Caki2 (cell line): ENCODE measurements at places on chromosomes 3 and 15.

GRCh38 chr3:42562047-42562907 lies 19.5 kb downstream of the SEC22C start:
- DNase-seq, result no peak

- no peak for DNase-seq
Measured at GRCh38 chr3:10047876-10048275, 21.6 kb downstream of the FANCD2 start.

GRCh38 chr3:53844262-53845102 lies 1.7 kb downstream of the CHDH start:
- no peak for DNase-seq

- no peak for DNase-seq
Measured at GRCh38 chr3:177711637-177712036, 514.4 kb upstream of the TBL1XR1 start.

- DNase-seq, result no peak
Measured at GRCh38 chr15:74869726-74870407, 3.3 kb downstream of the SCAMP2 start.

DNA sequence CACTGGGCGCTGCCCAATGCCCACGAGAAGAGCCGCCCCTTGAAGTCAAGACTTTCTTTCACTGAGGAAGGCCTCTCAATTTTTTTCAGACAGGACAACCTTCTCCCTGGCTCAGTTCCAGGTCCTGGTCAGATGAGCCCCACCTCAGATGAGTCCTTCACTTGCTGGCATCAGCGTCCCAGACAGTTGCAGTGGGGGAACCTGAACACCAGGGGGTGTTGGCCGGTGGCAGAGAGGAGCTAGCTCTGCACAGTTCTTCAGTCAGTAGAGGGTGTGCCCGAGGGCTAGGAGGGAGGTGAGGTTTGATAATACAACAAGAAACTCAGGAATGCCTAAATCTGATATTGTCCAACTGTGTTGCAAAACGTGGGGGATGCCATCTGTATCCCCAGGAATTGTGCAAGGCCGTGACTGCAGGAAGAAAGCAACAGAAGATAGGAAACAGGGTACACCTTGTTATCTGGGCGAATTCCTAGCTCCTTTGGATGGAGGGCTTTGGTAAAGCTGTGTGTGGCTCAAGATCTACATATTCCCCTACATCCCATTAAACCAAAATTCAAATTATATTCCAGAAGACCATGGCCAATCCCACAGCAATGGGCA lies 34.3 kb downstream of the CCR3 start:
- DNase-seq, result peak; percentile 3

GRCh38 chr15:88040516-88040915 lies 216.0 kb downstream of the NTRK3 start:
- DNase-seq, result no peak

DNA sequence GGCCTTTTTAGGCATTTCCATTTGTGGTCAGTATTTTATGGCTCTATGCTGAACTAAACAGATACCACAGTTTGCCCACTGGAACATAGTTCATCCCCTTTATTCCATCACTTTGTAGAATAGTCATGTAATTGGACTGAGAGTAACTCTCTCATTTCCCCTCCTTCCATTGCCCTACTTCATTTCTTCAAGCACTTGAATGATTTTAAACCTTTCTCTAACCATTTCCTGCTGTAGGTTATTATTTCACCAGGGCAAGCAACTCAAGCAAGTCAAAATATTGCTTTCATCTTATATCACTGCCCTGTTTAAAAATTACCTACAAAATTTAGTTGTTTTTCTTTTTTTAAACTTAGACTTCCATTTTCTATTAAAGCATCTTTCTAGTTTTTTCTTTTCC lies 177.0 kb downstream of the RAP2B start:
- no peak for DNase-seq

GRCh38 chr3:132283440-132283839 lies 33.8 kb upstream of the ACP3 start:
- DNase-seq, result no peak

DNA sequence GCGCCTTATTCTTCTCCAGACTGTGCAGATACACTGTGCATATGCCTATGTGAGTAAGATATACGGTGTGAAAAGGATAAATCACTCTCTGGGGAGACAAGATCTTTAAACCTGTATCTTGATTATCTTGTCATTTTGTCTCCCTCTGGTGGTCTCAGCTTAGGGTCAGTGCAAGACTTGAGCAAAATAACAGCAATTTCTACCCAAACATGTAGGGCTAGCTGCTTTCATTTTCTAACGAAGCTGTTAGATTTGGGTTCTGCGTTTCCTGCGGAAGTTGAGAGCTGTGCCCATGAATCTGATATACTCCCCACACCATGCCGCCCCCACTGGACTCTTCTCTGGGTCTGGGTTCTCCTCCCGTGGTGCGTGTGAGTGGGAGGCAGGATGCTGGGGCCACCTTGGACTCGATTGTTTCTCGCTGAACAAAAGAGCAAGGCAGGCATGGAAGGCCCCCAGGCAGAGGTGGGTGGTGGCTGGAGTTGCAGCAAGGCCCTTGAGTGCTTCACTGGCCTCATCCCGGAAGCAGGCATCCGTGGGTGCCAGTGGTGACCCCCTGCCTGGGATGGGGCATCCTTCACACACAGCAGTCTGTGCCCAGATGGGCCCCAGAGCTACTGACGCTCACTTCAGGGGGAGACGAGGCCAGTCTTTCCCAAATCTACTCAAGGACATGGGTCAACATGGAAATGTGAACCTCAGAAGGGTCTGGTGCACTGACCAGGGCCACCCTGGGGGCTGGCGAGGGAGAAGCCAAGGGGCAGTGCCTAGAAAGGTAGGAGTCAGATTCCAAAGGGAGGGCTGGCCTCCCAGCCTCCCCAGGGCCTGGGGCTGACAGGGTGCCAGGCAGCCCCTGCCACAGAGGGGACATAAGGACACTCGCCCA lies 179.6 kb downstream of the NSMCE3 start:
- DNase-seq, result no peak

- DNase-seq, result peak; percentile 75
Measured at GRCh38 chr15:64046421-64047153, at the start of gene DAPK2. Gene DAPK2, minus strand, starts transcription at chr15:64046485. Its CDS starts 6,224 bp downstream, at chr15:64040261.

DNA sequence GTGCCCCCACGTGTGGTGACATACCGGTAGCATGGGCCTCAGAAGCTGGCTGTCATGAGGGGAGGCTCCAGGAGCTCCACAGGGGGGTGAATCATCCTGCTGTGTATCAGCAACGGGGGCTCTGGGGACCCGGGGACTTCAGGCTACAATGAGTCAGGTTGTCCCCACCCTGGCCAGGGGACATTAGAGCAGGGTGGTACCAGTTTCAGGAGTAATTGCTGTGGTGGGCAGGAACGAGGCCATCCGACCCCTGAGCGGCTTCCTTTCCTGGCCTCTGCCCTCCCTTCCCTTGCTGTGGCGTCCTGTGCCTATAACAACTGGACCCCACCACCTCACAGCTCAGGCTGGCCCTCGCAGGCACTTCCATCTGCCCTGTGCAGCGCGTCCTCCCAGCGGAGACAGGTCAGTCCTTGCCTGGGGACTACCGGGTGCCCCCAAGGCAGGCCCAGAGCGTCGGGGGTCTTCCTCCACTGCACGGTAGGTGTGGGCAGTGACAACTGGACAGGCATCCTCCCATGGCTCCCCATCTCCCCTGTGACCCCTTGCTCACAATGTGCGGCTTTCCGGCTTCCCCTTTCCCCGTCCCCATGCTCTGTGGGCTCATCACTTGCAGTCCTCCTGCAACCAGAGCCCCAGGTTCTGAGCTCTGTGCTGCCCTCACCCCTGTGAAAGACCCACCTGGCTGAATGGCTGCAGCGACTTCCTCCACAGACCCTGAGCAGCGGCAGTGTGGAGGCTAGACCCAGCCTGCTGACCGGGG lies 57.0 kb downstream of the KLF15 start:
- no peak for DNase-seq

- no peak for DNase-seq
Measured at GRCh38 chr3:169999433-169999832, 32.8 kb downstream of the SEC62 start.

GRCh38 chr3:46860017-46860809 lies 3.0 kb downstream of the MYL3 start:
- no peak for DNase-seq

- DNase-seq, result peak; percentile 91
Measured at GRCh38 chr3:98966862-98967546, 65.5 kb upstream of the DCBLD2 start.

DNA sequence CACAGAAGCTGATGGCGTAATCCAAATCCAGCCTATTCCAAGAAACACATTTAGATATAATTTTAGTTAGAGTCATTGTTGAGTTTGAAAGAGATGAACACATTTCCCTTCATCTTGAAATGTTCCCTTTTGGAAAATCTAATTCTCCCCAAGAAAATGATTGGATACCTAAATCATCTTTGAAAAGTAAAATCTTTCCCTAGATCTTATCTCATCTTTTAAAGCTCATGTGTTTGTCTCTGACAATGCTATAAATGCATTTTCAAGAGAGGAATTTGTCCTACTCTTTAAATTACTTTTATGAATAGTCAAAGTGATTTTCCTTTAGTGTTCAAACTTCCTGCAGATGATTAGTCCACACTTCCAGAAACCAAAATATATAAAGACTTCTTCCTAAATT lies 82.6 kb upstream of the CNTN6 start:
- no peak for DNase-seq

- no peak for DNase-seq
Measured at GRCh38 chr3:182257361-182257760, 535.9 kb upstream of the ATP11B start.

GRCh38 chr3:25355034-25355885 lies 72.8 kb upstream of the RARB start:
- no peak for DNase-seq

GRCh38 chr3:65713016-65713415 lies 325.7 kb downstream of the MAGI1 start:
- DNase-seq, result no peak

DNA sequence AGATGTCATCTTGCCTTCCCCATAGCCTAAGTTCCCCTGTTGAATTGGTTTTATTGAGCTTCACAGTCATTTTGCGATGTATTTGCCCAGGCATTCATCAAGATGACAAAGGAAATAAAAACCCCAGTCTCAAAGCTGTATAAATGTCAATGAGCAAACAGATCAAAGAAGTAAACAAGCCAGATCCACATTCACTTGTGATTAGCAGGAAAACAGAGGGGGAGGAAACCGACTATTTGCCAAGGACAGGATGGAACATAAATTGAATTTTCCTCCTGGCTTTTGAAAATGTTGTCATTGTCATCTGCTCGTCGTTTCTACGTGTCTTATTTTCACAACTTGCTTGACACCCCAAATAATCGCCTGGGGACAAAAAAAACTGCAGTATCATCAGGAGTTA lies 83.5 kb downstream of the SV2B start:
- DNase-seq, result no peak

GRCh38 chr3:127790882-127791183 lies 31.5 kb downstream of the MGLL start:
- no peak for DNase-seq

DNA sequence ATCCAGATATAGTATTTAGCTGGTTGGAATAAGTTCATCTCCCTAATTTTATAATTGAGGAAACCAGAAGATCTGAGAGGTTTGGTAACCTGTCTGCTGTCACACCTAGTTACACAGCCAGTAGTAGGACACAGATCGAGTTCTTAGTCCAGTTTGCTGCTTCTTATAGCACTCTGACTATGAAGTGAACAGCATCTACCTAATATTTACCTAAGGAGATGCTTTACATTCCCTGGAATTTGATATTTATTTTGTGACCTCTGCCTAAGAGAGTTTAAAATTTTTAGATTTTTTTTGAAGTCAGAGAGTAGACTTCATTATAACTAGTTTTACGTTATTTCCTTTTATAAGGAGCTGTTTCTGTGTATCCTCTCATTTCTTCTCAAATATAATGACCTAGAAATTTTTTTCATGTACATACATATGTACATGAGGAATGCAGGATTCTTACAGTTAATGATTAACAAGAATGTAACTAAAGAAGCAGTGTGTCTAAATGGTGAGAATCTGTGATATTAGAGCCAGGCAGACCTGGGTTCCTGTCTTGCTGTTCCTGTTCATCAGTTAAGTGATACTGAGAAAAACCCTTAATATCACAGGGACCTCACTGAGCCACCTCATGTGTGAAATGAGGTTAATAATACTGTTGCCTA lies 4.3 kb downstream of the ARHGEF26 start:
- DNase-seq, result peak; percentile 12

DNA sequence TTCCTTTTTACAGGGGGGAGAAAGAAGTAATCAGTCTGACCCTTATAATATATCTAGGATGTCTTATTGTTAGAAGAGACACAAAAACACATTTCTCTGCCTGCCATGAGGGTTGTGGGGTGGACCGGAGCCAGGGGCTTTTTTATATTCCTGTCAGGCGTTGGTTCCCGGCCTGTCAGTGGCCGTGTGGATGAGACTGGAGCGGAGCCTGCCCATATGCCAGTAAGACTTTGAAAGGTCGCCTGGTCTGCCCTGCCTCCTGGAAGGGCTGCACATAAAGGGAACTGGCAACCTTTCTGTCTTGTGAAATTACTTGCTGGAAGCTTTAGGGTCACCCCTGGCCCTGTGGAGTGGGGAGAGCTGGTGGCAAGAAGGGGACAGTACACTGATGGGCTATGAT lies 34.7 kb downstream of the MAP3K13 start:
- no peak for DNase-seq

DNA sequence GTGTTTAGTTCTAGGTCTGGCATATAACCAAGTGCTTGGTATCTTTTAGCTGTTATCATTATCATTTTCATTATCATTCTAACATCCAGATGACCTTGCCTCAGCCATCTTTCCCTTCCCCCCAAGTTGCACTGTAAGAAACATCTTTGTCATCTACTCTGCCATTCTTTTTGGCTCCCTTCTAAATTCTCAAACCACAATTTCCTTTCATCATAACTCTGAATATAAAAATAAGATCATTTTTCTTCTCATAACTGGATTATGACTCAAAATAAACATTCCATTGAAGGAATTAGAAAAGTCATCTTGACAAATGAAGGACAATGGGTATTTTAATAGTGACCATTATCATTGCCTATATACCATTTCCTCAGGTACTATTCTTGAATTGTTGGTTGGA lies 786.2 kb downstream of the AGBL1 start:
- DNase-seq, result no peak

DNA sequence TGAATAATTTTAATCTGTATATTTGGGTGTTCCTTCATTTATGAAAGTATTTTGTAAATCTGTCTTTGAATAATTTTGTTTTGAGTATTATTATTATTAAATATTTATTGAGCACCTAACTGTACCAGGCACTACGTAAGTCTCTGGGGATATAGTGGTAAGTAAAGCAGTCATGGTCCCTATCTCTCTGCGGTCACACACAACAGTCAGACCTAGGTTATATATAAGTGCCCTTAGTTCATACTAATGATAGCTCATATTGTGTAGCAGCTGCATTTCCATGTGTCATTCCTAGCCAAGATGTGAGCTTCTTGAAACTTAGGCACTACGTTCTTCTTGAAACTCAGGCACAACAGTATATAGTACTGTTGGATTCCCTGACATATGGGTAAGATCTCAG lies 12.4 kb downstream of the NKTR start:
- no peak for DNase-seq

- peak; percentile 76 for DNase-seq
Measured at GRCh38 chr3:21718161-21718765, 32.7 kb downstream of the ZNF385D start.

- DNase-seq, result no peak
Measured at GRCh38 chr3:16311960-16312451, 47.0 kb downstream of the OXNAD1 start.
